Ecto neural progenitor cell (in vitro differentiated cells): ENCODE measurements at places on chromosomes 6 and 20.

- no peak for DNase-seq
These were observed 17.9 kb downstream of the C6orf15 start for GRCh38 chr6:31094389-31094881.

- no peak for DNase-seq
These were observed 74.6 kb downstream of the SAMD3 start for GRCh38 chr6:130148181-130148580.

GRCh38 chr20:13341737-13342393 lies 120.8 kb downstream of the ISM1 start:
- DNase-seq = no peak

GRCh38 chr20:44866703-44867335 lies 18.7 kb upstream of the YWHAB start:
- DNase-seq = no peak

DNA sequence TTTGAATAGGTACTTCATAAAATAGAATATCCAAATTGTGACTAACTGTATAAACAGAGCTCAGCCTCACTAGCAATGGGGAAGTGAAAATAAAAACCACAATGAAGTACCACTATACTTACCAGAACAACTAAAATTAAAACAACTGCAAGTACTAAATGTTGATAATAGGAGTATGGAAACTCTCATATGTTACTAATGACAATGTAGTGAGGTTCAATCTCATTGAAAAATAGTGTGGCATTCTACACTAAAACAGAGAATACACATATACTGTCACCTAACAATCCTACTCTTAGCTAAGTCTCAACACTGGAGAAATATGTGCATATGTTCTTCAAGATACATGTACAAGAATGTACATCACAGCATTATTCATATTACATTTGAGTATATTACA lies 132.0 kb upstream of the CARMIL1 start:
- no peak for DNase-seq

DNA sequence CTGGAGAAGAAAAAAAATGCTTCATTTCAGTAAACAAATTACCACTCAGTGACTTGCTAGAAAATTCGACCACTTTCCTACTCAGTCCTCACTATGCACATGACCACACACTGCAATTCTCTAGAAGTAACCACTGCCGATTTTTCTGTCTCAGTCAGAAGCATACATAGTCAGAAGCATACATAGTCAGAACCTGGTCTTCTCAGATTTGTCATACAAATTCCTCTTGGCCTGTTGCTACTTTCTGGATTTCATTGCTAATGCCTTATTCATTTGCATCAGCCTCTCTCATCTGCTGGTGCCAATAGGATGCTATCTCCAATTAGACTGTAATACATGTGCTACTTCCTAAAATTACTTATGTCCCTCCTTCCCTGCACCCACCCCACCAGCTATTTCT lies 10.2 kb upstream of the KIF16B start:
- DNase-seq = no peak

DNA sequence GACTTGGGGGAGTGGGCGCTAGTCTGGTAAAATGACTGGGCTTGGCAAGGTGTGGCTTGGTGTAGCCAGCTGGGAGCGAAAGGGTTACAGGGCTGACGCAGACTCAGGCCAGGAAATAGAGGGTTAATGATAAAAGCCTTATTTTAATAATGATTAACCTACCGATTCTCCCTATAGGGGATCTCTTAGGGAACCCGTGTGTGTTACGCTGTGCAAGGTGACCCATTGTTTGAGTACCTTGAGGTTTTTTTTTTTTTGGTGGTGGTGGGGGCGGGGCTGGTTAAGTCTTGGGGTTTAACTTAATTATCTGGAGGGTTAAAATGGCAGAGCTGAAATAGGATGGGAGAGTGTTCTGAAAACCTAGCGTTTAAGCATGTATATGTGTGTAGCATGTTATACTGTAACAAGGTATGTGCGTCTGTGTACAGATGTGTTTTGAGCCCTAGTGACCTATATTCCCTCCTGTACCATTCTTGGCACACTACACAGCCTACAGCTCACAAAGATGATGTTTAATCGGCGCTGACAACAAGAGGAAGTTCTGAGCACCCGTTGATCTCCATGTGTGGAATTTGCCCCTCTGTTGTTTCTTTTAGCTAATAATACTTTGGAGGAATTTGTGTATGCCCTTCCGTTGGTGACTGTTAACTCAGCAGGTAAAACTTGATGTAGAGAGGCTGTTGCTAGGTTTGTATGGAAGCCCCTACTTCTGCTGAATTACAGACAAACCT lies 1.3 kb downstream of the CARMIL1 start:
- DNase-seq = no peak

DNA sequence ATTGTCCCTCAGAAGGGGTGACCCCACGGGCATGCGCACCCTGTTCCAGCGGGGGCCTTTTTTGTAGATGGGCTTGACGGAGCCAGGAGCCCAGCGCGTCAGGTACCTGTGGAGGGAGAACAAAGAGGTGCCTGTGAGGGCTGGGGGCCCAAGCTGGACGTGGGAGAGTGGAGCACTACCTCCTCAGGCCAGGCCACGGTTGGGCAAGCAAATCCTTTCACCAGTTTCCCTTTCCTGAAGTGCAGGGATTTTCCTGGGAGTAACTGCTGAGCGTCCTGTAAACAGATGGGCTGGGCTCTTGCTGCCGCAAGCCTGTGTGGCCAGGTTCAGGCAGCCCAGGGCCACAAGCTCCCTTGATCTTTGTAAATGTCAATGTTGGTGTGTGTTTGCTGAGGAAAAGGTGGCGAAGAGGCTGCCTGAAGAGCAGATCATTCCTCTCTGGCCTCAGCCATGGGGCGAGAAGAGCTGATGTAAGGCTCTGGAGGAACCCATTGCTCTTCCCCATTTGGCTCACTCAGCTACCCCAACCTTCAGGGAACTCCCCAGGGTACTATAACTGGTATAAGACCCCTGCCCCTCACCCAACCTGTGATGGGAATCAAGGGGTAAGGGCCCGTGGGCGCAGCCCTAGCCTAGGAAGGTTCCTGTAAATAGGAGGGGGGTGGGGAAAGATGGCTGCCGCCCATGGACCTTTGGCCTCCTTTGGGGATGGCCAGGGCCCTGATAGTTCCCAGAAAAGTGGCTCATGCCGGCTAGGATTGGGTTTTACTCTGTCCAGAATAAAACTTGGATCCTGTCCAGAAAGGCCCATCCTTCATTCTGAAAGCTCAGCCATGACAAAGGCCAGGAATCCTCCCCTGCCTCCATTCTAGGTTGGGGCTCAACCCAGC lies 15.5 kb downstream of the MRPS18A start:
- no peak for DNase-seq

- no peak for DNase-seq
These were observed 4.2 kb downstream of the MICAL1 start for GRCh38 chr6:109451376-109451775.
